ENCODE measurements at places on chromosomes 16 and 17. TPM values are rescaled to one million over a fixed set of nuclear protein-coding genes. Genes with fewer than 3 reads are reported as not detected.

The GPR139 gene
- not detected for total RNA-seq

The PRSS36 gene
- 0.61 TPM for total RNA-seq

The SMIM22 gene
- not detected for total RNA-seq

The CDRT15L2 gene
- not detected for total RNA-seq

All from glutamatergic neuron (in vitro differentiated cells).